ENCODE measurements at places on chromosomes 6 and 20.

- no peak for DNase-seq
Measured at GRCh38 chr20:10848810-10849370, 175.1 kb upstream of the JAG1 start.

DNA sequence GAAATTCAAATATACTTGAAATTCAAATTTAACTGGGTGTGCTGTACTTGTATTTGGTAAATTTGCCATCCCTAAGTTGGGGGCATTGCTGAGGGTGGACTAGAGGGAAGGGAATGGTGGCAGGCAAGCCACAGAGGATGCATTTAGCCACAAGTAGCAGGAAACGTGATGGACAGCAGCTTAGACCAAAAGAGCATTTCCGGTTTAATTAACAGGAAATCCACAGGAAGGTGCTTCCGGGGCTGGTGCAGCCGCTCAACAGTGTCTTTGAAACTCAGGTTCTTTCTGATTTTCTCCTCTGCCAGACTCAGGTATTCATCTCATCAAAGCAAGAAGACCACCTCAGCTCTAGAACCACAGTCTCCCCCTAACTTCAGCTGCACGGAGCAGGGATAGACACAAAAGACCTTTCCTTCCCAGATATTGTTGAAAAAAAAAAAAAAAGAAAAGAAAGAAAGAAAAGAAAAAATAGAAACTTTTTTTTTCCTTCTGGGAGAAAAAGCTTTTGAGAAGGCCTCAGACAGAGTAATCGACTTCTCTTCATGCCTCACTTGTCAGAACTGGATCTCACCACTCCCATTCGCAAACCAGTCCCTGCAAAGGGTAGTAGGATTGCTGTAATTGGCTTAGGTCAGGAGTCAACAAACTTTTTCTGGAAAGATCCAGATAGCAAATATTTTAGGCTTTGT lies 8.0 kb upstream of the BCAS1 start:
- no peak for DNase-seq

DNA sequence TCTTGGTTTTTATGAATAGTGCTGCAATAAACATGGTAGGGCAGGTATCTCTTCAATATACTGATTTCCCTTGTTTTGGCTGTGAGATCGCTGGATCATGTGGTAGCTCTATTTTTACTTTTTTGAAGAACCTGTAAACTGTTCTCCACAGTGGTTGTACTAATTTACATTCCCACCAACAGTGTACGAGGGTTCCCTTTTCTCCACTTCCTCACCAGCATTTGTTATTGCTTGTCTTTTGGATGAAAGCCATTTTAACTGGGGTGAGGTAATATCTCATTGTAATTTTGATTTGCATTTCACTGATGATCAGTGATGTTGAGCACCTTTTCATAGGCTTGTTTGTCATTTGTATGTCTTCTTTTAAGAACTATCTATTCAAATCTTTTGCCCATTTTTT lies 8.0 kb upstream of the ARG1 start:
- no peak for DNase-seq

DNA sequence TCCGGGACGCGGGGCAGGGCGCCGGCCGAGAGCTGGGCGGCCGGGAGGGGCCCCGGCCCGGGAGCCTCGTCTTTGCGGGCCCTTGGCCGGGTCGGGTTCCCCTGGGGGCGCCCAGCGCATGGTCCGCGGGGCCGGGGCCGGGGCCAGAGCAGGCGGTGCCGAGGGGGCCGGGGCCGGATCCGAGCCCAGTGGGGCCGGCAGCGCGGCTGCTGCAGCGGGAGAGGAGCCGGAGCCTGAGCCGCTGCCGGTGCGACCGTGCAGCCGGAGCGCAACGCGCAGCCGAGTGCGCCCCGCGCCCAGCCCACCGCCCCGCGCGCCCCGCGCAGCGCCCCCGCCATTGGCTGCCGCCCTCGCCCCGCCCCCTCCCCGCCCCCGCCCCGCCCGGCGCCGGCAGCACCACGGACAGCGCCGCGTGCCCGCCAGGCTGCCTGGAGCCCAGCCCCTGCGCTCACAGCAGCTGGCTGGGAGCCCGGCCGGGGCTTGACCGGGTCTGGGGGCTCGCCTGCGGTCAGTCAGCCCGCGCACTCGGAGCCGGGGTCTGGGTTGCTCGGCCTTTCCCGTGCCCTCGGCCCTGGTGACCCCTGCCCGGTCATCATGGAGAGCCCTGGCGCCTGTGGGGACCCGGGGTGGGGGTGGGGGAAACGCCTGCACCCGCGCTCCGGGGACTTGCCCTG lies at the start of gene HRH3:
TSS of gene HRH3 (minus strand) at position 287 of the 674 bp plus-strand sequence. CDS start 308 bp downstream, outside the sequence.
- peak; percentile 83 for DNase-seq

- DNase-seq: no peak
Measured at GRCh38 chr20:56439771-56440291, 27.8 kb downstream of the CASS4 start.

DNA sequence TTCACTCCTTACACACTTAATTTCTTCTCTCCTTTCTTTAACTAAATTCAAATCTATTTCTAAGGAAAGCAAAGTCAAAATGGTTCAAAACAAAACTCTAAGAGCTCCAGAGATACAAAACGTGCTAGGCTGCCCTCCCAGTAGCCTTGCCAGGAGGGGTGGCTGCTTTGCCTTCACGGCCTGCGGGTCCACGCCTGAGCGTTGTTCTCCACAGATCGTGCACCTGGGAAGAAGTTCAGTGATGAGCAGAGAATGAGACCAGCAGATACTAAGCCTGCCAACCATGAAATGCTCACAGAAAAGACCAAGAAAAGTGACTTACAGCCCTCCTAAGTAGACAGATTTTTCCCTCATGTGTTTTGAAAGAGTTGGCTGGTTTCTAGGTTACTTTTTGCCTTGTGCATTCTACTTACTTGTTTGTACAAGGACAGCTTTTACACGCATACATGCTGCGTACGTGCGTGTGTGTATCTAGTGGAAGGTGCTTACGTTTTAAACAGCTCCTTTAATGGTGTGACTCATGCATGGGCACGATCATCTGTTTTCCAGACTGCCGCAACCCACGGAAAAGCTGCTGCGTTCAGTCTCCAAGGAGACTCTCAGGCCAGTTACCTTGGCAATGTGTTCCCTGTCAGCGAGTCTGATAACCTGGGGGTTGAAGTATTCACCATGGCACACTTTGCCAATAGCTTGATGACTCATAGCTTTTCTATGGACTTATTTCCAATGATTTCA lies 32.4 kb upstream of the PBOV1 start:
- DNase-seq: no peak

DNA sequence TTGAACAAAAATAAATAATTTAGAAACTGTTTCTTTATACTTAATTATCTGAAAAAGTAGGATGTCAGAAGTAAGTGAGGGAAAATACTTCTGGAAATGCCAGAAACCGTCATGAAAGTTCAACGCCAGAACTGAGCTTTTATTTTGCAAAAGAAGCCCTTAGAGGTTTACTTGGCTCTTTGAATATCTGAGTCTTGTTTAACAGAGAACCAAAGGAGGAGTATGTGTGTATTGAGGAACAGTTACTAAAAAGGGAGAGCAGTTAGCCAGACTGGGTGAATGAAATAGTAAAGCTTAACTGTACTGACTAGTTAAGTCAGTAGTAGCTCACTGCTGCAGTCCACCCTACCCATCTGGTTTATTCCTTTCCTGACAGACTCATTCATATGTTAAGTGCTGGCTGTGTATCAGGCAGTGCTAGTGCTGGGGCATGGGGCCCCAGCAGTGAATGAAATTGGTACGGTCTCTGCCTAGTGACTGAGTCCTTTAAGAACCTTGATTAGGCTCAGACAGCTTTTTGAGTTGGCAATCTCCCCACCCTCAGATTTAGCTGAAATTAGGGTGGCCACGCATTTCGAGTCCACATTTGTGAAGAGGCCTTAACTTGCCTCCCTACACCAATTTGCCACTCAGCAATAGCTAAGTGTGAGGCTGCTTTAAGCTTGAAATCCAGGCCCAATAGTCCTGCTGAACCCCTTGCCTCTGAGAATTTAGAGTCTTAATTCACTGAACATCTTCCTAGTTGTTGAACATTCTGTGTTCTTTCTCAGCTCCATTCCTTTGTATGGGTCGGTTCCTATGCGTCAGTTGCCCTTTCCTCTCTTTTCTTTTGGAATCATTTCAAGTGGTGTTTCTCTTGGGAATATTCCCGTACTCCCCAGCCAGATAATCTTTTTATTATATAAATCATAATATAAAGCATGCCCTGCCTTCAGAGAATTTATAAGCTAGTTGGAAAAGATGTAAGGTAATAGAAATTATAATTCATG lies 20.2 kb downstream of the MAP3K4 start:
- no peak for DNase-seq

DNA sequence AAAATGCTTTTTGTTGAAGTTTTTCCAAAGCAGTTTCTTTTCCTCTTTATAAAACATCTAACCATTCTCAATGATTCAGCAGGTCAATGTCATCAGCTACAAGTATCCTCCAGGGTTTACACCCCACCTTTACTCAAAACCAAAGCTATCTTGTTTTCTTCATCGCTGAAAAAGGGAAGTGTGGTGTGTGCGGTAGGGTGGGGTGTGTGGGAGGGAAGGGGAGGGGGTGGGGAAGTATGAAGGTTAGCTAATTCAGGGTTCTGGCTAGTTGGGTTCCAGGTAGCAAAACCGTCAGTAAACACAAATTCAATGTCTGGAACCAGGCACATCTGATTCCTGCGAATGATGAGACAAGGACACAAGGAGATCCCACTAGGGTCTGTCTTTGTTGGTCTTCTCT lies 189.6 kb downstream of the GJA10 start:
- DNase-seq: no peak

GRCh38 chr20:54025251-54025771 lies 45.1 kb downstream of the BCAS1 start:
- DNase-seq: no peak

- no peak for DNase-seq
Measured at GRCh38 chr6:40956936-40957335, 82.1 kb downstream of the UNC5CL start.

DNA sequence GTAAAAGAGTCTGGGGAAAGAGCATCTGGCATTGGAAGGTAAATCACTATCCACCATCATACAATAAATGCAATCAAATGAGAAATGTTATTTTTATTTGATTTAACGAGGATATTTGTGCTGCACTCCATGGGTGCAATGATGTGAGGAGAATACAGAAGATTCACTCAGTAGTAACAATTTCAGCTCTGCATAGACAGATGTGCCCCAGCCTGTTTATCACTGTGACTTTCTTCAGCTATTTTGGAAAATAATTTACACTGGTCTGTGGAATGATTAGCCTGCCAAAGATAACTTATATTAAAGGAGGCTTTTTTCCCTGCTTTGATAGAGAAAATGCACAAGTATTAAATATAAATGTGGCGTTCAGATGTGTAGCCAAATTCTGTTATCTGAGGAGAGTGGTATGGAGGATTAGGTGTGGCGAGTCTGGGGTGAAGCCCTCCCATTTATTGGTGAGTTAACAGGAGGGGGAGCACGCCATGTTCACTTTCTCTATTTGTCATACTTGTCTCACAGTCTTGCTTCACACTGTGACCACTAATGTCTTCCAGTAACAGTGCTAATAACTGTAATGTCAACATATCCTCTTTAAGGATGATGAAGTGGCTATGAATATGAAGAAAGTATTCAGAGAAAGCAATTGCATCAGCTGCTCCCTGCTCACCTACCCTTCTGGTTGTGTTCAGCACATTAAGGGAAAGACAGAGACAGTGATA lies 645.6 kb downstream of the MMUT start:
- DNase-seq: no peak

DNA sequence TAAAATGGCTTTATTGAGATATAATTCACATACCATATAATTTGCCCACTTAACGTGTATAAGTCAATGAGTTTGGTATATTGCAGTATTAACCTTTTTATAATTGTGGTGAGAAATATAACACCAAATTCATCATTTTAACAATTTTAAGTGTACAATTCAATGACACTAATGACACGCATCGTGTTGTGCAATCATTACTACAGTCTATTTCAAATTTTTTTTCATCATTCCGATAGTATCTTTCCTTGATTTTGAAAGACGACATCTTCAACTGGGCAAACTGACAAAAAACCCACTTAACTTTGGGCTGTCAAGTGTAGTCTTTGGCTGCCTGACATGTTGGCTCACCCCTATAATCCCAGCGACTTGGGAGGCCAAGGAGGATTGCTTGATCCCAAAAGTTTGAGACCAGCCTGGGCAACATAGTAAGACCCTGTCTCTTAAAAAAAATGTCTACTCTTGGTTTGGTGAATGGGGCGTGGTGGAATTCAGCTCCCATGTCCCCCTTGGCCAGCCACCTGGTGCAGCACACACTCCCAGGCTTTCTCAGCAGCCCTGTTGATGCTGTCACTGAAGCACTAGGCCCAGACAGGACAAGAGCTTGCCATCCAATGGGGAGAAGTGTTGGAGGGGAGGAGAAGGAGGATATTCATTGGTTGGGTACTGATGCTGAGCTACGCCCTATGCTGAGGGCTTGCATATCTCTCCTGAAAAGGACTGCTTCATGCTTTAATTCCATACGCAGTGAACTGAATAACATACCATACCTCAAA lies 150.5 kb downstream of the CD83 start:
- DNase-seq: no peak

DNA sequence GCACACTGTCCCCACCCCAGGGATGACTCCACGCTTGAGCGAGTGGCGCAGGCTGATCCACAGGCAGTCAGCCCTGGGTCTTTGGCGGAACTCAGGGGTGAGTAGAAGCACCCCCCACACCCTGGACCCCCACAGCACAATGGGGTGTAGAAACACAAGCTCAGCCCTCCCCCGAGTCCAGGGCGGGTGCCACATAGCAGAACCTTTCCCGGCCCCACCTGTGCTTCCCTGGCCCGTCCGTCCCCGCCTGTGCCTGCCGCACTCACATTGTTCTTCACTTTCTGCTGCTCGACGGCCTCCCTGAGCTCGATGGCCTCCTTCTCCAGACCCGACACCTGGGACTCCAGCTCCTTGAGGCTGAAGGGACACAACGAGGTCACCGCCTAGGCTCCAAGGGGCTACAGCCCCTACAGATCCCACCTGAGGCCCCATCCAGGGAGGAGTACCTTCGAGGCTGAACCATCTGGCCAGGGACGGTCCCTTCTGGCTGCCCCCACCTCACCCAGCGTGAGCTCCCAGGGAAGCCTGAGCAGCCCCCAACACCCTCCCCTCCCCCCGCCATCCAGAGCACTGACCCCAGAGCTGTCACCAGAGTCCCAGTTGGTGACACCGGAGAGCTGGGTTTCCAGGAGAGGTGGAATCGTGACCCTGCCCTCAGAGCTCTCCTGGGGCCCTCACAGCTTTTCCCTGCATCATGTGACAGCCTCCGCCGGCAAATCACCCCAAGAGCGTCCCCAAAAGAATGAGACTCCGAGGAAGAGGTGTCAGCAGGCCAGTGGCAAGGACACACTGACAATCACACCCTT lies 55.6 kb downstream of the DSTN start:
- DNase-seq: no peak

- DNase-seq: no peak
Measured at GRCh38 chr20:17776551-17776950, 76.8 kb downstream of the BANF2 start.

- DNase-seq: no peak
Measured at GRCh38 chr6:96465321-96465903, 56.2 kb upstream of the UFL1 start.

- peak; percentile 18 for DNase-seq
Measured at GRCh38 chr6:163180874-163181541, 233.5 kb upstream of the QKI start.
